ENCODE measurements at places on chromosomes 5 and 9.

DNA sequence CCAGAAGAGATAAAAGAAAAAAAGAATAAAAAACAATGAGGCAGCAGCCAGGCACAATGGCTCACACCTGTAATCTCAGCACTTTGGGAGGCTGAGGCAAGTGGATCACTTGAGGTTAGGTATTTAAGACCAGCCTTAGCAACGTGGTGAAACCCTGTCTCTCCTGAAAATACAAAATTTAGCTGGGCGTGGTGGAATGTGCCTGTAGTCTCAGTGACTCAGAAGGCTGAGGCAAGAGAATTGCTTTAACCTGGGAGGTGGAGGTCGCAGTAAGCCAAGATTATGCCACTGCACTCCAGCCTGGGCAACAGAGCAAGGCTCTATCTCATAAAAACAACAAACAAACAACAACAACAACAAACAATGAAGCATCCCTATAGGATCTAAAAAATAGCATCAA lies 121.5 kb downstream of the HMHB1 start:
- DNase-seq, result no peak

DNA sequence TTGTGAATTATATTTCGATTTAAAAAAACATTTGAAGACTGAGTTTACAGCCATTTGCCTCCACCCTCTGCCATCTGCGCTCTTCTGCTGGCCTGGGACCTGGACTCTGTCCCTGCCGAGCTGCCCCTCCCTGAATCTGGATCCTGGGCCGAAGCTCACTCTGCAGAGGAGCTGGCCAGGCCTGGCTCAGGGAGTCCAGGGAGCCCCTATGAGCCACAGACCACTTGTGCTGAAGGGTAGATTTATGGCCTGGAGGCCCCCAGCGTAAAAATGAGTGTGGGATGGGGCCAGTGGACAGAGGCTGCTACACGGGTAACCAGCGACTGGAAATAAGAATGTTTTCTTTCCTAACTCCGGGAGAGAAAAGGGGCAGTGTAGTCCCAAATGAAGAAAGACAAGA lies 129.8 kb downstream of the FGF18 start:
- DNase-seq, result no peak

- DNase-seq, result peak; percentile 27
These were observed 727 bp downstream of the SMAD5 start for GRCh38 chr5:136133222-136133921.

GRCh38 chr9:94912700-94913249 lies 186.3 kb downstream of the AOPEP start:
- DNase-seq, result no peak

DNA sequence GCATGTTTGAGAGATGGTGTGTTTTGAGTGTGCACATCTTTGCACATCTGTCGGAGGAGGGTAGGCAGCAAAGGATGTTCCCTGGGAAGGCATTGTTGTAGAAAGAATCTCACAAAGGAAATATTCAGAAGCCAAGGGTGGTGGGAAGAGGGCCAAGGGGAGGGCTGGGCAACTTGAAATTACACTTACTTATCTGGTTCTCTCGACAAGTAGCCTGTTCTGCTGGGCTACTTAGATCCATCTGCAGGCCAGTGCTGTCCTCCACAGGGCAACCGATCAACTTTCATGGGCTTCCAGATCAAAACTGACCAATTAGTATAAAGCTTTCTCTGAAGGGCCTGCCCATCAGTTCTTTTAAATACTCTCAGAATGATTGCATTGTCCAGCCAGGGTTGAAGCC lies 495.2 kb downstream of the GADD45G start:
- DNase-seq, result no peak

DNA sequence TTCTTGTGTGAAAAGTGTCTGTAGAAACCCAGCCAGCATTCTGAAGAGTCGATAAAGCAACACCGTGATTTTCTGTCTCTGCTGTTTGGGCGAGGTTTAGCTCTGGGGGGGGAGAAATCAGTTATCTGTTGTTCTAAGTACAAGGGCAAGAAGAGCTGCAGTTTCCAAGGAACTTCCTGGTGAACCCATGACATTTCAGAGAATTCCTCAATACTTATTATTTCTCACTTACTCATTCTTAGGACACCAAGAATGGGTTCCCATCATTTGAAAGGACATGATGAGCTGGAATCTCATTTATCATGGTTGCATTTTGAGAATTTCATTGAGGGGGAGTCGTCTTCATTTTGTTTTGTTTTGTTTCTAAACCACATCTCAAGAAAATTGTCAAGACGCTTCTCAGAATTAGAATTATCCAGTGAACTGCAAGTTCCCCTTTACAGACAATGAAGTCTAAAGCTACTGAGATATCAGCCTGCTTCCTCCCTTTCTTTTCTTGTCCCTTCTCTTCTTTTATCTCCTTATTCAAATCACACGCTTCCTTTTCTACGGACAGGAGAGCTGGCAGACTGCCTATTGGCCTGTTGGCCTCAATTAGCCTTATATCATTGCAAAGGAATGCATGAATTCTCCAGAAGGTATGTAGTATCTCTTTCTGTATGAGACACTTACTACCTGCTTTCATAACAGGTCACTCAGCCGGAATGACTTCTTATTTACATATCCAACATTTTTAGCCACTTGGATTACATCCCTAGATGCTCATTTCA lies 53.7 kb downstream of the ZNF462 start:
- no peak for DNase-seq

GRCh38 chr9:4038182-4038723 lies 261.6 kb downstream of the GLIS3 start:
- no peak for DNase-seq

- DNase-seq, result no peak
These were observed 12.8 kb downstream of the OSTF1 start for GRCh38 chr9:75101004-75101588.

- DNase-seq, result no peak
These were observed 237.3 kb upstream of the TUT7 start for GRCh38 chr9:86591472-86591871.

- peak; percentile 3 for DNase-seq
These were observed 113.4 kb upstream of the HMHB1 start for GRCh38 chr5:143698574-143698973.

GRCh38 chr5:52134013-52134650 lies 653.6 kb upstream of the ITGA1 start:
- peak; percentile 17 for DNase-seq

GRCh38 chr5:16733331-16734006 lies 116.7 kb upstream of the RETREG1 start:
- no peak for DNase-seq

- DNase-seq, result peak; percentile 37
These were observed 194.7 kb downstream of the CDH9 start for GRCh38 chr5:26843677-26844076.

GRCh38 chr9:7403839-7404487 lies 395.6 kb downstream of the DMAC1 start:
- DNase-seq, result no peak

DNA sequence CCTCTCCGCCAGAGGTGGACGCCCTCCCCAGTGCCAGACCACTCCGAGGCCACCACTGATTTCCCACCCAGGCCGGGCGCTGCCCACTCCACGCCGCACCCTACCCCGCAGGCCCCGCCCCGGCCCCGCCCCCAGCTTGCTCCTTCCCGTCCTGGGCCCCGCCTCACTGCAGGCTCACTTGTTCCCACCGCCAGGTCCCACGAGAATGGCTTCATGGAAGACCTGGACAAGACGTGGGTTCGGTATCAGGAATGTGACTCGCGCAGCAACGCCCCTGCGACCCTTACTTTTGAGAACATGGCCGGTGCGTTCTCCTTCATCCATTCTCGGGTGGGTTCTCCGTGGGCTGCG lies 6.5 kb downstream of the LRRC26 start:
- no peak for DNase-seq

- no peak for DNase-seq
These were observed 14.1 kb upstream of the CARD19 start for GRCh38 chr9:93081931-93082330.

DNA sequence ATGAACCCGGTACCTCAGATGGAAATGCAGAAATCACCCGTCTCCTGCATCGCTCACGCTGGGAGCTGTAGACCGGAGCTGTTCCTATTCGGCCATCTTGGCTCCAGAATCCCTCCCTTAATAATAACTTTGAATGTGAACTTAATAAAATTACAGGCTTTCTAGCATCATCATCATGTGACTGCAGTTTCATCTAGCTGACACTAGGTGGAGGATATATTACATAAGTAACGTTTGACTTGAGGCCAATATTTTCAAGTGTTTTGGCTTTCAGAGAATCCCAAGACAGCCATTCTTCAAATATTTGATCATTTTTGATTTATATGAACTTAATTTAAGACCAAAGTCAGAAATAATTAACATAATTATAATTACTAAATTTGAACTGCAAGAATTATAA lies 474.9 kb upstream of the CDH10 start:
- DNase-seq, result peak; percentile 1

- DNase-seq, result no peak
These were observed 4.7 kb downstream of the PLIN2 start for GRCh38 chr9:19122490-19123042.

DNA sequence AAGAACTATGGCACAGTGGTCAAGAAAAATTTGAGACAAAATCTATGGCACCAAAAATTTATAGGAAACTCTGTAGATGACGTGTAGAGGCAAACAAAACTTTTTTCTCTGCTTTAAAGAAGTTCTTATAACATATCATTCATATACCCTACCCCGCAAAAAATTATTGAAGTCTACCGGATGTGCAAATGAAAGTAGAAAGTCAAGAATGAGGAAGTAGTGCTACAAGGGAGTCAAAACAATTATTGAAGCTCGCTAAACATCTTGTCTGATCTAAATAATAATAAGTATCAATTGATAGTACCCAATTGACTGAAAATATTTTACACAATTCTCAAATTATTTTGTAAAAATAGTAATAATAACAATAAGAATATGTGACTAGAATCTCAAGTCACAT lies 398.5 kb downstream of the TAF11L14 start:
- DNase-seq, result no peak

DNA sequence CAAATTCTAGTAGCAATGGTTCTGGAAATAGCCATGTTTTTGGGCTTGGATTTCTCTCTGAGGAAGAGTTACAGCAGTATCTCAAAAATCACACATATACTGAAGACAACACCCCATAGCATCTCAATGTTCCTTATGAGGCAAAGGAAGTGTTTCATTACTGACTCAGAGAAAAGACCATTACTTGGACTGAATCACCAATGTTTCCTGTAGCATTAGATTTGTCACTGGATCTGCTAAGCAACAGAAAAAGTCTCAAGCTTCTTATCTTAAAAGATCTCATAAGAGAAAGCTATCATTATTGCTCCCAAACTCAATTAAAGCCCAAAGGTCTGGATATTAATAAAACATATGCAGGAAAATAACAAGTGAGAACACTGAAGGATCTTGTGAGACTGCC lies 272.4 kb downstream of the ADAMTS6 start:
- no peak for DNase-seq

DNA sequence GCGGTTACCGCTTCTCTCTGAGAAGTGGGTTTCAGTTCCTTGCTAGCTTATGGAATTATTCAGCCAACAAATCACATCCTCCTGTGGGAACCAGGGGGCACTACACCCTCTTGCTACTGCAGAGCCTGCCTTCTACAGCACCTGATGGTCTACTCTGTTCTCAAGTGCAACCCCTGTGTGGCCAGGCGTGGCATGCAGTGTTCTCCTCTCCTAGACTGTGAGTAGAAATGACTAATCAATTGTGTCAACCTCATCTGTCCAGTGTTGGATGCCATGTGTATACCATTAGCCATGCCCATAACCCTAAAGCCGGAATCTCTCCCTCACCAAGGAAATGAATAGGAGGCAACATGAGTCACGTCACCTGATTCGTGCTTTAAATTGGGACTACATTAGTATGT lies 117.2 kb upstream of the LIFR start:
- DNase-seq, result no peak

- no peak for DNase-seq
These were observed 121.7 kb upstream of the SEMA6A start for GRCh38 chr5:116696366-116696765.

GRCh38 chr9:649128-650074 lies 192.1 kb upstream of the DMRT1 start:
- DNase-seq, result no peak

DNA sequence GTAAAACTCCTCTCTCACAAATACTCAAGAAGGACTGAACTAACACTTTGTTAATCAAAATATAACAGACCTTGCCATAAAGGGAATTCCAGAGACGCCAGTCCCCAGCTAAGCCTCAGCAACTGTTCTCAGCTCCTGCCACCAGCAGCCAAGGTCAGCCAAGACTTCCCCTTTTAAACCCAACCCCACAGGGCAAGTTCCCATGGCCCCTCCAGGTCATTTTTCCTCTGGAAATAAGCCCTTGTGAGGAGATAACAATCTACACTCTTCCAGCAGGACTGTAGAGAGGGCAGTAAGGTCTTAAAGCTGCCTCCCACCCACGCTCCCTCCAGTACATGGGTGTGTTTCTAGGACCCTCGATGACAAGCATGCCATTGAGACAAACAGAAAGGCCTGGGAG lies 78.3 kb downstream of the DPYSL3 start:
- no peak for DNase-seq

GRCh38 chr9:35923927-35924763 lies 14.9 kb downstream of the SPAAR start:
- no peak for DNase-seq

GRCh38 chr5:120546922-120547321 lies 82.8 kb downstream of the PRR16 start:
- DNase-seq, result no peak

- no peak for DNase-seq
These were observed 65.6 kb upstream of the SEMA6A start for GRCh38 chr5:116640236-116640635.

DNA sequence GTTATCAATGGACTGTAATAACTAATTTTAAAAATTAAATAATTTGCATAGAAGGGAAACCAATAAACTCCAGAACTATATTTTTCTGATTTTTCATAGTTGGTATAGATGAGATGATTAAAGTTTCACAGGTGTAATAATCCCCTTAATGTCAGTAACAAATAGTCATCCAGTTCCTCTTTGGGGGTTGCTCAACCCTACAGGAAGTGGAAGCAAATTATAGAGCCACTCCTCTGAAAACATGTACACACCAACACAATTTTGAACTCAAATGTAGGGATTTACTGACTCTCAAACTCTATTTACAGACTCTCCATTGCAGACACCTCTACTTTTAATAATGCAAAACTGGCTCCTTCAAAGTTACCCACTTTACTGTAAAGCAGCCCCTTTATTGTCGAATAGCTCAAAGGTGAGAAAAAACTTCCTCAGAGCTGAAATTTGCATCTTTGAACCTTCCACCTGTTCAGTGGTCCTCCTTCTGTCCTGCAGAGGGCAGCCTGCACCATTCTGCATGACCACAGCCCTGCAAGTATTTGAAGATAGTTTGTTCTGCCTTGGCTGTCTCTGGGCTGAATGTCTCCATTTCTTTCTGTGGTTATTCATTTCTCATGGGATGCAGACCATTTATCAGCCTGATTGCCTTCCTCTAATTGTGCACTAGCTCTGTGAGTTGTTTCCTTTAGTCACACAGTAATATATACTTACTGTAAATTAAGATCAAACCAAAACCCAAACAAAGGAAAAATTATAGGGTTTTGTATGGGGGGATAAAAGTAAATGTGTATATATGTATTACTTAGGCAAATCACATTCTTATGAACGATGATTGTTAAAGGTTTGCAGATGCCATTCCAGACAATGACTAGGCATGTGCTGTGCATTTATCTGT lies 383.2 kb upstream of the SGCD start:
- peak; percentile 69 for DNase-seq

Measured in NCI-H2081 (cell line).